GM23248 (cell line): ENCODE measurements at places on chromosomes 3 and 15.

- DNase-seq = peak; percentile 34
Observed at GRCh38 chr3:12994357-12994606, 78.9 kb downstream of the IQSEC1 start.

DNA sequence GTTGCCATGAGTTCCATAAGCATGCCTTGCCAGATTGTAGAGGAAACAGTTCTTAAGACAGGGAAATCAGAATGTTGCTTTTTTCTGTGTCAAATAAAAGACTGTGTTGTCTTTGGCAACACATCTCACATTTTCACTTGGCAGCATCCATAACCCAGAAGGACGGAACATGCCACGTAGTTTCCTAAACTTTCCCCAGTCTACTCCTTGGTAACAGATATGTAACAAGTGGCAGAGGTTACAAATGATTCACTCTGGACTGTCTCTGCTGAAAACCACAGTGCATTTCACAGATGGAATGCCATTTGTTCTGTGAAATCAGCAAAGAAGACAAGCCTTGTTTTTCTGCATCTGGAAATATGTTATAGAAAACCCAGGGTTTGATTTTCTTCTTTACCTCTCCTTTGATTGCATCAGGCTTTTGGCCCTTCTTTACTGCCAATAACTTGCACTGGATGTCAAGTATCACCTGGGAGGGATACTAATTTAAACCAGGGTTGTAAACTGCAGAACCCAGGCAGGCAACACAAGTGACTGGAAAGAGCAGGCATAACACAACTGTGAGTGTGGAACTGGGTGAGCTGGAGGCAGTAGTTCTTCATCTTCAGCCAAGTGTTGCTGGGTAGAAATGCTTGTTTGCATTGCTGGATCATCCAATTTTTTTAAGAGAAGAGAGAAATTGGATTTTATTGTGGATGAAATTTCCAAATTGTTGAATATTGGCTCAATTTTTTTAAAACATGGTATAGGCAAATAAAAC is 124.4 kb upstream of the FOXB1 start:
- DNase-seq = peak; percentile 81

DNA sequence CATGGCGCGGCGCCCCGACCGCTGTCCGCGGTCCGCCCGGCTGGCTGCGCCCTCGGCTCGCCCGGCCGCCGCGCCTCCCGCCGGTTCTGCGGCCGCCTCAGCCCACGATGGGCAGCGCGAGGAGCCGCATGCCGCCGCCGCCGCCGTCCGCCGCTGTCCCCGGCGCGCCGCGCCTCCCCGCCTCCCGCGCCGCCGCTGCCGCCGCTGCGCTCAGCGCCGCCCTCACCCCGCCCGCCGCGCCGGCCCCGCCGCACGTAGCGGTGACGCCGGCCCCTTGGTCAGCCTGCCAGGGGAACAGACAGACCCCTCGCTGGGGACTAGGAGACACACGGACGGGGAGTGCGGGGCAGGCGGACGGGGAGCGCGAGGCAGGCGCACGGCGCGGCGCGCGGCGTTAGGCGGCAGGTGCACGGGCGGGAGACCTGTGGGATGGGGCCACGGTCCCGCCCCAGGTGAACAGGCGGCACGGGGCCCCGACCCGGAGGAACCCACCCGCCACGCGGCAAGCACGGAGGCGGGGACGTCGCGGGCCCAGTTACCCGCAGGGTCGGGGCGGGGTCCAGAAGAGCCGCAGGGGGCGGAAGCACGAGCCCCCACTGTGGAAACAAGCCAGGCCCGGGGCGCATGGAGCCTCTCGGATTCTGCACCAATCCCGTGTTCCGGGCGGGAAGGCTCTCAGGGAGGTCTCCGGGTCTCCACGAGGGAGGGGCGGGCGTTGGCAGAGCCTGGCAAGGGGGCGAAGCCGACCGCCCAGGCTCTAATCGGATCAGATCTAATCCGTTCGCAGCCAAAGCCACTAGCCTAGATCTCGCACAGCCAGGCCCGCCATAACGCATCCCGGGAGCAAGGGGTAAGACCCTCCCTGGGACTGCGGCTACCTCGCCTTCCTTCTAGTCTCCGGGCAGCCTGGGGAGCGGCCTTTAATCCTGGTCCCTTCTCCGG is at the start of gene CSPG5:
CSPG5 (minus strand) TSS at position 175 of the 942 bp plus-strand sequence; CDS start at position 3, 172 bp downstream.
- peak; percentile 50 for DNase-seq

GRCh38 chr3:64837126-64837738 is 149.4 kb upstream of the ADAMTS9 start:
- no peak for DNase-seq

DNA sequence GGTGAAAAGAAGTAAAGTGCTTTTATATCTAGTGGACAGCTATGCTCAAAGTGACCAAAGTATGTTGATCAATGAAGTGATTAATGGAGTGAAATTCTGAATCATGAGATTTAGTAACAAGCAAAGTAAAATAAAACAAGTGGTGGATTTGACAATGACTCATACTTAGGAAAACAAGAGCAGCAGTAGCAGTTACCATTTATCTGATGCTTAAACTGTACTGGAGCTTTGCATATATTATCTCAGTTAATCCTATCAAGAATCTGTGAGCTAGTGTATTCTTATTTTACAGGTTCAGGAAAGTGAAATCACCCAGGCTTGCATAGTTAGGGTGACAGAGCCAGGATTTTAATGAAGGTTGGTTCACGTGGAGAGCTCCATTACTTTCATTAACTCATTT is 50.6 kb upstream of the SPATA16 start:
- DNase-seq = peak; percentile 14

- DNase-seq = peak; percentile 23
Observed at GRCh38 chr3:1179146-1179545, 86.3 kb downstream of the CNTN6 start.

DNA sequence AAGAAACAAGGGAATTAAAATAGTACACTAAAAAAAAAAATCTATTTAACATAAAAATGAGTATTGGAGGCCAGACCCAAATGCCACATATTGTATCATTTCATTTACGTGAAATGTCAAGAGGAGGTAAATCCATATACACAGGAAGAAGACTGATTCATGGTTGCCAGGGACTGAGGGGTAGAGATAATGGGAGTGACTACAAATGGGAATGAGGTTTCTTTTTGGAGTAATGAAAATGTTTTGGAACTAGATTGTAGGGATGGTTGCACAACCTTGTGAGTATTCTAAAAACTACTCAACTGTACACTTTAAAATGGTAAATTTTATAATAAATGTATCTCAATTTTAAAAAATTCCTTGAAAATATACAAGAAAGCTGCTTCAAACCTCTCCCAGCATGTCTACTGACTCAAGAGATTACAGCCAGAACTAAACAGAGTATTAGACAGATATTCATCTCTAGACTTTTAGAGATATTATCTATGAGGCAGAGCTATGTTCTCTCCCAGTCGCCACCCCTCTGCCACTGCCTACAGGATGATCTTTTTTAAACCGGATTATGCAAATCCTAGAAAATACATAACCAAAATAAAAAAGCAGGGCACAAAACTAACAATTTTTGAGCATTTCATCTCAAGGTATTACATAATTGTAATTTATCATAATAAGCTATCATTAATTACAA is 6.2 kb downstream of the HLTF start:
- DNase-seq = peak; percentile 62

DNA sequence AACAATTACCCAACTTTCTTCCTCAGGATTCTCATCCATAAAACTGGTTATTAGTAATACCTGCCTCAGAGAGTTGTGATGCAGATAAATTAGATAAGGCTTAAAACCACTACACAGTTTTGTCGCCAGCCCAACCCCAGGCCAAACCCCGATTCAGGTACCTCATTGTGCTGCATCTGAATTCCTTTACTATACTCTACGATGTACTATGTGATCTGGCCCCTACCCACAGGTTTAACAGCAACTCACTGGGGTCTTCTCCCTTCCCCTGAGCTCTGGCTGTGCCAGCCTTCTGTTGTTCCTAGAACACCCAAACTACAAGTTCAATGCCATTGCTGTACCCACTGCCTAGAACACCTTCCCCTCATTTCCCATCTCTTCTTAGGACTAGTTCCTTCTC is 64.6 kb downstream of the MYO5A start:
- peak; percentile 16 for DNase-seq
